GDM1 (cell line): ENCODE measurements at places on chromosomes 2 and 18.

GRCh38 chr2:96203130-96204028 is 5.2 kb downstream of the STARD7 start:
- DNase-seq: no peak

GRCh38 chr2:37800176-37800858 is 124.8 kb upstream of the RMDN2 start:
- no peak for DNase-seq

DNA sequence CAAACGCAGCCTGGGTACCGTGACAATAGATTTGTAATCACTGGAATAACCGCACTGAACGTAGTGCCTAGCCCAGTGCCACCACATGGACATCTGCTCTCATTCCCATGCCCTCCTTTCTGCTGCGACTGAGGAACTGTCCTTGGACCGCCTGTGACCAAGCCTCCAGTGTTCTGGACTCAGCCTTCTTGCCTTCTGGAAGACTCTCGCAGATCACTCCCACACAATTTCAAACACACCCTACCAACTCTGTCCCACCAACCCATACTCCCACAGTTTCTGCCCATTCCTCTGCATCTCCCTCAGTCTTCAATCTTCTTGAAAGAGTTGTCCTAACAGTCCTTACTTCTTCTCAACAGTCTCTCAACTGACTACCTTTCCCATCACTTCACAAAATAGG is 2.1 kb downstream of the RNF149 start:
- DNase-seq: no peak

GRCh38 chr2:193868833-193869232 is 1674.1 kb upstream of the TMEFF2 start:
- no peak for DNase-seq

GRCh38 chr18:5197461-5197860 is 404 bp upstream of the AKAIN1 start:
- no peak for DNase-seq

DNA sequence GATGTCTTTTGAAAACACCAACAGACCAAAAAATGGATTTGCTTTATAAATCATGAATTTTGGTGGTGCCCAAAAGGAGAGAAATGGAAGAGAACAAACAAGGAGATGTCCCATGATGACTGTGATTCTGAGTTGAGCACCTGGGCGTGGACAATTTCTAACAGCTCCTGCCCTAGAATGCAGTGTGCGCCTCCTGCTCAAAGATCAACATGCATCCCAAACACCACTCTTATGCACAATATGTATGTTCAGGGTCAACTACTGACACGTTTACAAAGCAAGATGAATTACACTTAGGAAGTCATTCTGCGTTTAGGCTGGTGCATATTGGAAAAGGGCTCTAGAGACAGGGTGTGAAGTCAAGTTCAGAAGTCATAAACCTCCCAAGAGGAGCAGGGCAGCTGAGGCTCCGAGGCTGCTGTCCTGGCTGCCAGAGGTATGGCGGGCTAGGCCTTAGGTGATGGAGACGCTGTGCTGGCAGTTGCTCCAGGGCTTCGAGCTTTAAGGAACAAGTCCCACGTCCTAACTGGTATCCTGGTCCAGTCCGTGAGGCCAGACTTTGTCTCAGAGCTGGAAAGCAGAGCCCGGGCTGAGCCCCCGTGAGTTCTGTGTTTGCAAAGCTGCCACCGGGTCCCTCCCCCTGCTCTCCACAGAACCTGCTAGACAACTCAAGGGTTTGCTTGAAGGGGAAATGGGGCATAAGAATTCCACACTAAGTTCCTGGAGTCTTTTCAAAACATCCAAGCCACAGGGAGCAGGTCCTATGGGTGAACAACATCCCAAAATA is 74.0 kb downstream of the ZNF516 start:
- DNase-seq: no peak
